ENCODE measurements at places on chromosomes 5 and 9.

DNA sequence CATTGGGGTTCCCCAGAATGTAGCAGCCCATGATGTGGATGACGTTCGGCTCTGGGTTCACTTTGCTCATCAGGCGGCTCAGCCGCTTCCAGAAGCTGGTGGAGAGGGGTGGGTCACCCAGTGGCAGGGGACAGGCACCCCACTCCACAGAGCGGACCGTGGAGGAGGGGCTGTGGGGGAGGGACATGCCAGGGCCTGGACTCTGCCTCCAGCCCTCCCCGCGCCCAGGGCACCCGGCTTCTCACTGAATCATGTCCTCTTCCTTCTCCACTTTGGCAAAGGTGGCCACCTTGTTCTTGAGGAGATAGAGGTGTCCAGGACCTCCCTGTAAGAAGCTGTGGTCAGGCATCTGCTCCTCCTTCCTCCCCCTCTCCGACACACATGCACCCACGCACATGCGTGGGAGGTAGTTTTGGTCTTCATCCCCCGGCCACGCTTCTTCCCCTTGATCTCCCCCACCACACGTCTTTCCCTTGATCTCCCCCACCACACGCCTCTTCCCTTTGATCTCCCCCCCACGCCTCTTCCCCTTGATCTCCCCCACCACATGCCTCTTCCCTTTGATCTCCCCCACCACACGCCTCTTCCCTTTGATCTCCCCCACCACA is 8.9 kb upstream of the ENTPD8 start:
- DNase-seq, result no peak

- no peak for DNase-seq
Measured at GRCh38 chr5:122366501-122366900, 54.5 kb downstream of the SNCAIP start.

GRCh38 chr5:35308421-35308820 is 78.1 kb upstream of the PRLR start:
- DNase-seq, result no peak

DNA sequence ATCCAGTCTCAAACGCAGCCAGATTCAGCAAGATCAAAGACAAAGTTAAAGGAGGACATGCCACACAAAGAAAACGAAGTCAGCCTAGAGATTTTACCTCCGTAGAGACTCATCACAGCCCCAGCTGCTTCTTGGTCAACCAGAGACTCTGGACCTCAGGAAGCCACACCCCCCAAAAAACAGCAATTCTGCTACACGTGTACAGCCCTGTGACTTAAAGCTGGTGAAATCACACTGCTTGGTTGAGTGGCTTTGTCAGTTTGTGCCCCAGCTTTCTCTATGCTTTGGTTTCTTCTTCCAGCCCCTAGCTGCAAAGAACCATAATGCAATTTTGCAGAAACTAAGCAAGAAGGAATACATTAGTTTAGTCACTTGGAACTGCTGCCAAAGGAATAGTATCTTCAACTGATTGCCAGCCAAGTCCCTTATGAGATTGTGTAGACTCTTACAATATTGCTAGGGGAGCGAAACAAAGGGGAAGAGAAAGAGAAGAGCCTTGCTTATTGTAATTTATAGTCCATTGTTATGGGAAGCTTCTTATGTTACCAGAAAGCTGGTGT is 158.8 kb upstream of the ZNF462 start:
- no peak for DNase-seq

DNA sequence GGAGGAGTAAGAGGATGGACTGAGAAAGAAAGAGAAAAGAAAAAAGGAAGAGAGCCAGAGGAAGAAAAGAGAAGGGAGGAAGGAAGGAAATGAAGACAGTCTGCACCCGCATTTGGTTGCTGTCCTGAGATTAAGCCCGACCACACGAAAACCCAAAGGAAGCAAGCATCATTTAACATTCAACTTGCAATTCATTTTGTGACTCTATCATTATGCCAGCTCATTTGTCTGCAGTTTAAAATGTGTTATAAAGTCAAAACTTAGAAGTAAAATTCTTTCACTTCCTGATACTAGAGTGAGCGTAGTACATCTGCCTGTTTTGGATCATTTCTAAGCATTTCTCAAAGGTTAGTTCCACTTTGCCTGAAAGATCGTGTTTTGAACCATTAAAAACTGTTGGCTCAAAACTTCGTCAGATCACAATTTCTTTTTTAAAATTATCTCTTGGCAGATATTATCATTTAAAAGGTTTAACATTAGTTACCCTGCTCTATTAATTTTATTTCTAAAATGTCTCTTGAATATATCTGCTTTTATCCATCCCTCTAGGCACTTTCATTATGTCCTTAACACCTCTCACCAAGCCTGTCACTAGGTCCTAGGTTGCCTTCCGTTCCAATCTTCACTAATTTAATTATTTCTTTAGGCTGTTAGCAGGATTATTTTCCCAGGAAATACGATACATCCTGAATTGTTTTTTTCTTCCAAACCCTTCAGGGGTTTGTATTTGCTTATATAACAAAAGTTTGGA is 240.9 kb downstream of the TLE4 start:
- DNase-seq, result no peak

DNA sequence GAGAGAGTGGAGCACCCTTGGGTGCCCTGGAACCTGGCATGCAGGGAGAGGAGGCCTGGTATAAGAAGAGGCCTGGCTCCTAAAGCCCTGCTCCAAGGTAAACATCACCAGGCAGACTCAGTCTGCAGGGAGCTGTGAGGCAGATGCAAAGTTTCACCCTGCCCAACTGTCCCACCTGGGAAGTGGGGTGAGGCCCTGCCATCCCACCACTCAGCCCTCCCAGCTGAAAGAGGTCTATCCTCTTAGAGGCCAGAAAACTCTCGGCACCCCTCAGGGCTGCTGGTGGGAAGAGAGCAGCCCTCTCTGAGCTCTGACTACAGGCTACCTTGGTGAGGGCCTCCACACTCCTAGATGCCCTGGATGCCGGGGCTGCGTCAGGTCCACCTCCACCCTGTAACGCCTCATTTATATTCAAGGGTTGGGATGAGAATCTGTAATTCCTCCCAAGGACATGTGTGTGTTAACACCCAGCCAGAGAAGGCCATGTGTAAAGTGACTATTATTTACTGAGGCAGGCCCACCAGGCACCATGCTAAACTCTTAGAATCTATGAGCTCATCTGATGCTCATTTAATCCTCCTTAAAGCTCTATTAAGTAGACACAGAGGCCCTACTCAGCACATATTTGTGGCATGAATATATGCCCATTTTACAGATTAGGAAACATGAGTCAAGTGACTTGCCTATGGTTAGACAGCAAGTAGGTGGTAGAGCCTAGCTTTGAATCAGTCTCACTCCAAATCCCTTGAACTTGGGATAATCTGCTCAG is 205.9 kb downstream of the FSTL4 start:
- no peak for DNase-seq

GRCh38 chr9:98917746-98918487 is 25.8 kb upstream of the COL15A1 start:
- no peak for DNase-seq

- peak; percentile 28 for DNase-seq
Measured at GRCh38 chr9:112061152-112061740, 113.9 kb downstream of the SUSD1 start.

GRCh38 chr5:34991486-34992238 is 56.1 kb downstream of the AGXT2 start:
- no peak for DNase-seq

- no peak for DNase-seq
Measured at GRCh38 chr5:119682372-119682771, 53.0 kb downstream of the FAM170A start.

GRCh38 chr9:75461183-75461582 is 372.9 kb downstream of the OSTF1 start:
- no peak for DNase-seq

DNA sequence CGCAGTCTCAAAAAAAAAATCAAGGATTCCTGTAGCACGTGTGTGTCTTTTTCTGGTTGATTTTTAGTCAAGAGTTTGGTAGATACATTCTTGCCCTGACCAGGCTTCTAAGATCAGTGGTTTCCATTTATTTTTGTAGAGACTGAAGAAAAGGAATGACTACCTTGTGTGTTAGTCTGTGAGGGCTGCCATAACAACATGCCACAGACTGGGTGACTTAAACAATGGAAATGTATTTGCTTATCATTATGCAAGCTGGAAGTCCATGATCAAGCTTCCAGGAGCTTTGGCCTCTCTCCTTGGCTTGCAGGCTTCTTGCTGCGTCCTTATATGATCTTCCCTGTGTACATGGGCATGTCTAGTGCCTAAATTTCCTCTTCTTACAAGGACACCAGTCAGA is 127.0 kb downstream of the CCDC192 start:
- no peak for DNase-seq

DNA sequence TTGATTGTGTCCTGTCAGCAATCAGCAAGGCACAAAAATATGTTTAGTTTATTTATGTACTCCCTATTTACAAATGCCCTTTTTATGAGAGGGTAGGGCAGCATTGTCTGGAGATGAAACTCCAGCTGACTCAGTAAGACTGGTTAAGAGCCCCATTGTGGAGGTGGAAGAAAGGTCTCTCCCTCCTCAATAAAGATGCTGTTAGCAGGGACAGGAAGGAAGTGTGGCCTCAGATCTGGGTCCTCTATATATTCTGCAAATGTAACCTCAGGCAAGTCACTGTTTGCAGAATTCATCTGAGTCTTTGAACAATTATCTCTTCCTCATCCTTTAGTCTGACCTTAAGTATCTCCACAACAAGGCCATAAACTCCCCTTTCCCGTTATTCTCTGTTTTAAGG is 48.3 kb upstream of the TRAF1 start:
- no peak for DNase-seq

- DNase-seq, result no peak
Measured at GRCh38 chr5:137332296-137332695, 166.8 kb downstream of the SPOCK1 start.

DNA sequence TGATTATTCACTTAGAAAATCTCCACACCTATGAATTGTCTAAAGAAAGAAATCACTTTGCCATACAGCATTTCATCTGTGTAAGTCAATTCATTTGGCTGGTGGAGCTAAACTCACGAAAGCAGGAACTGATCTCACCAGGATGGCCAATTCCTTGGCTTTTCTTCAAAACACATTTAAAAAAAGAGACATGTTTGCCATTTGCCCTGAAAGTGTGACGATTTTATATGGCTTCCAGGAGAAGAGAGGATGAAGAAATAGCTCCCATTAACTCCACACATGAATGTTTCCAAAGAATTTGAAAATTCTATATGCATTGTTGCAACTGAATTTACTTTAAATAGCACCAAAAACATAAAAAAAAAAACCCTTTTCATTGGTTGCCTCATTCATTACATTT is 334.7 kb downstream of the DMRT2 start:
- no peak for DNase-seq

DNA sequence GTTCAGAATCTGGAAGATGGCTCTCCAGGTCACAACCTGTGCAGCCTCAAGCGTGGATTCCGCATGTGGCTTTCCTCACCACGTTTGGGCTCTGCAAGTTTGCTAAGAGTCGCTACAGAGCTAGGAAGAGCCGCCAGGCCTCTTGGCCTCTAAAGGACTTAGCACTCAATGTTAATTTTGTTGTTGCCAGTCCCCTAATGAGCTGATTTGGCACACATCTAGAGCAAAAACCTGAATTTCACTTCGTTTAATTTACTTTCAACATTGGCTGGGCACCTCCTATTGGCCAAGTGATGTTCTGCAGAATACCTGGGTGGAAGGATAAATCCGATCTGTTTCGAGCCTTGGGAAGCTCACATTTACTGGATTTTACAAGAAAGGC is 65.8 kb upstream of the UNC5A start:
- DNase-seq, result peak; percentile 32

DNA sequence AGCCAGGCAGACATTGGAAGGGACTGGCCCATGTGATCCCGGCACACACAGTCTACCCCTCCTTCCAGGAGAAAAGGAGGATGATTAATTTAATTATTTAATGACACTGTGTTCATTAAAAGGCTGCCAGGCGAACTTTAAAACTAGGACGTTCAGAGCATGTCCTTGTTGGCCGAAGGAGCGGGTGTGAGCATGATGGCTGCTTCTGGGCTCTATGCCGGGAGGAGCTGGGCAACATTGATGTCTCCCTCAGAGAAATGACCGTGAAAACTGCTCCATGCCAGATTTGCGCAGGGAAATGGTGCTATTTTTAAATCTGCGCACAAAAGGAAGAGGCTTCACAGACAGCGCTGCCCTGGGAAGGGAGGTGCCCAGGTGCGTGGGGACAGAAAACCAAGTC is 284.9 kb upstream of the IRX4 start:
- DNase-seq, result no peak

DNA sequence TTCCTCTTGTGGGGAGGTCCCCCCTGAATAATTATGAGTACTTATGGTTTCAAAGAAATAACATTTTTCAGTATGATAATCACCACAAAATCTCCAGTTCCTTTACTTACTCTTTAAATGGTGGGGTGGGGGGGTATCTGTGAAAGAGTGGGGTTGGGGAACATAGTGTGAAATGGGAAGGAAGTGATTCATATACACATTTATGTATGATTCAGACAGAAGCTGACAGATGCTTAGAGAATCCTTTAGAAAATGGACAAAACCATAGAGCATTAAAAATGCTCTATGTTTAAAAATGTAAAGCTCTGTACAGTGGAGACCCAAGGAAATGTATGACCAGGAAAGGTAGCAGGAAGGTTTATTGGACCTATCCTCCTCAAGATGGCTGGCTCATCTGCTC is 267.5 kb upstream of the GRIA1 start:
- no peak for DNase-seq

DNA sequence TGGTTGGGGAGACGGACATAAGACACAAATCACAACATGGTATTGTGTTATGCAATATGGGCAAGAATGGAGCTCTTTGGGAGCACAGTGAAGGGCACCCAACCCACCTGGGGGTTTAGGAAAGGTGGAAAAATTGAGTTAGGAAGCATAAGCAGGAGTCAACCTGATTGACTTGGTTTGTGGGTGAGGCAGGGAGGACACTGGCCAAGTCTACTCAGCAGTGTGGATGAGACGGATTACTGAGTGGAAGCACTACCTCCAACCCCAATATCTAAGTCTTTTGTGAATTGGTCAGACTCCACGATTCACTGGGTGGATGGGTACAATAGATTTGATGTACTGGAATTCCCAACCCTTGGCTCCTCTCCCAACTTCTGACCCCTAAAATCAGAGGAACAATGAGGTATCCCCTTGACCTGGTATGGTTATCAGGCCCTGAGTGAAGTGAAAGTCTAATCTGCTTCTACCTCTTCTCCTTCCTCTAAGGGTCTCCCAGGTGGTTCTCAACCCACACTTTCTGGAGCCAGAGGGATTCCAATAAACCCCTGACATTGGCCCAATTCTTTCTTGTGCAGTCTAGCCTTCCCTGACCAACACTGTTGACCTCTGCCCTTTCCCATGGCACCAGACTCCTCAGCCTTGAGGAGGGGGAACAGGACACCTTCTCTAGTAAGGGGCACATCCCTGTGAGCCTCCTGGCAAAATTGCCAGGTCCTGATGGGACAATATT is 5.2 kb downstream of the EGR1 start:
- DNase-seq, result no peak

- no peak for DNase-seq
Measured at GRCh38 chr5:57332361-57332760, 150.2 kb downstream of the ACTBL2 start.

DNA sequence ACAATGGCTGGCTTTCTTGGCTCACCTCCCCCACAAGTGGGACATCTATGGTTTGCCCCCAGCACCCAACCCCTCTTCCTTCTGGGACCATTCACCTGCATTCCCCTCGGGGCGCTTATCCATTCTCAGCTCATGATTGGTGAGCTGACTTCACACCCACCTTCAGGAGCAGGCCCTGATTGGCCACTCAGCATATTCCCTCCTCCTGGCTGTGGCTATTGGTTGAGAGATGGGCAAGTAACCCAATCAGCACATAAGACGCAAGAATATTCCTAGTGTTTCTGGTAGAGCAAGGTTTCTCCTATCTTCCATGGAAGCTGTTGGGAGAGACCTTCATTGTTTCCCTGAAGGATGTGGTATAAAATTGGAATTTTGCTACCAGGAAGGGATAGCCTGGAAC is 22.7 kb upstream of the UNC5A start:
- no peak for DNase-seq

- DNase-seq, result no peak
Measured at GRCh38 chr9:79565245-79565644, 6.5 kb upstream of the TLE4 start.
